ENCODE measurements at places on chromosomes 1 and 21.

DNA sequence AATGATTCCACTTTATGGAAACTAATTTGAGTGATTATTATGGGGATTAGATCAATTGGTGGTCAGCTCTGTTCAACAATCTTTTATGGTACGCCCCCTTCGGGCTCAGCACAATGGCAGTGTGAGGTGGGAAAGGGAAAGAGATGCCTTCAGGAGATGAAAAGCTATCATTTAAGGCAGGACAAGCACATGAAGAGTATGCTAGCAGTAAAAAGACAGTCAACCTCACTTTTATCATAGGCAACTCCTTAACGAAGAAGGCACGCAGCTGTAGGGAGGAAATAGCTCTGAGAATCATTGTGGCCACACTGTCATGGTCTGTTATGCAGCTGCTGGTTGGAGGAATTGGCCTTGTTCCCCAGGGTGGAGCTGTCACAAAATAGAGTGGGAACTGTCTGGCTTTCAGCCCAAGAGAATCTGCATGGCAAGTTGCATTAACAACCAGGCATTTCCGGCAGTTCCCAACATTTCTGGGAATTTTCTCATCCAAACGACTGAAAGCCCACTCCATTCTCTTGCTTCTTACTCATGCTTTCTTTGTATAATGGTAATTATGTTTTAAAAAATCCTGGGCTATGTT lies 54.4 kb upstream of the BCL10 start:
- DNase-seq, result peak; percentile 99

GRCh38 chr21:45111703-45112102 lies 37.3 kb downstream of the ADARB1 start:
- DNase-seq, result no peak

DNA sequence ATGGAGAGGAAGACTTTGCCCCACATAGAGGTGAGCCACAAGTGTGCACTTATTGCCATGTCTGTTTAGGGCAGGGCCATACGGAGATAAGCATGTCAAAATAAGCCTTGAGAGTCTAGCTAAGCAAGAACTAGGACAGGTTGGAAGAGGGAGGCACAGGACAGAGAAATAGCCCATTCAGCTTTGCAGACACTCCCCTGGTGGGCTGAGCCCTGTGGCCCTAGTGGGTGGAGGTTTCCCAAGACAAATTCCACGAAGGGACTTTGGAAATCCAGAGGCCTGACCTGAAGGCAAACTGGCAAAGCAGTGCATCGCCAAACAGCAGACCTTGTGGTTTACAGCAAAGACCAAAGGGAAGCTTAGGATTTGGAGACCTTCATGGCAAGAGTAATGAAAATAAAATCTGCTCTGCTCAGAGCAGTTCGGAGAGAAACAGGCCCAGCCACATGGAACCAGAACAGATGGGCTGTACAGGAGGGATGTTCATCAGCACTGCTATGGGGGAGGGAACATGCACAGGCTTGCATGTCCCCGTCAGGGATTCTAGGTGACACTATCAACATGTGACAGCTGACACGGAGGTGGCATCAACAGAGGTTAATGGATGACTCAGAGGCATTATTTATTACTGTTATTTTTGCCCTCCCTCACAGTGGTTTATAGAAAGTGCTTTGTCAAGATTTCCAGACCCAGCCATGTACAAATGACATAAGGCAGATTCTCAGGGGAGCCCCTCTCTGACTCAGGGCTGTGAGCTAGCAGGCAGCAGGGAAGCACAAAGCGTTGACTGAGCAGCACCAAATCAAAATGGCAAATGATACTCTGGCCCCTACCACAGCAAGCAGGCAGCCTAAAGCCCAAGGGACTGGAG lies 90.1 kb upstream of the IRF2BP2 start:
- peak; percentile 75 for DNase-seq

- no peak for DNase-seq
Observed at GRCh38 chr1:184385865-184386311, 941 bp upstream of the C1orf21 start.

- DNase-seq, result no peak
Observed at GRCh38 chr1:962381-963300, 2.3 kb downstream of the KLHL17 start.

DNA sequence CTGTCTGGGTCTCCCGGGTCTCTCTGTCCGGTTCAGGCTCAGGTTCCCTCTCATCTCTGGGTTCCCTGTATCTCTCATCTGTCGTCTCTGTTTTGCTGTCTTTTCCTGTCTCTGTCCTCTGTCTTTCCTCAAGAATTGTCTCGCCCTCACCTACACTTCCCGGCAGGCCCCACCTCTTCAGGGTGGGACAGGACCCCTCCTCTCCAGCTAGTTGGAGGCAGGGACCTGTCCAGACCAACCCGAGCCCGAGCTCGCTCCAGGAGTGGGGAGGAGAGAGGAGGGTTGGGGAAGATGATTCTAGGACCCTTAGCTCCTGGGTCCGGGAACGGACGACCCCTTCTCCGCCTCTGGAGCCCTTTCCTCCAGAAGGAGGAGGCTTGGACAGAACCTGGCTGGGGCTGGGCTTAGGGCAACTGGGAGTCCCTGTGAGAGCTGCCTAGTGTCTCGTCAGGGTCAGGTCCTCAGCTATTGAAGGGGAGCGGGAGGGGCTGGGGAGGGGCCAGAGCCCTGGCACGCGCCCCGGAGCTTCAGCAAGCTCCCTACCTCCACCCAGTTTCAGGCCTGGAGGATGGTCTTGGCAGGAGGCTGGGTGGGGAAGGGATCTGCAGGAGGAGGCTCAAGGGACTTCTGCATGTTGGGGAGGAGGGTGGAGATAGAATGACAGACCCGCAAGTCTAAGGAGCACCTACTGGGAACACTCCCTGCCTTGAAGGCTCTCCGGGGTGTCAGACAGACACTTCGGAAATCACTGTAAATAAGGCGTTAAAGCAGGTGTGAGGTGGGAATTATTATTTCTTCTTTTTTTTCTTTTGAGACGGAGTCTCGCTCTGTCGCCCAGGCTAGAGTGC lies 26.3 kb upstream of the EPB41 start:
- DNase-seq, result no peak

DNA sequence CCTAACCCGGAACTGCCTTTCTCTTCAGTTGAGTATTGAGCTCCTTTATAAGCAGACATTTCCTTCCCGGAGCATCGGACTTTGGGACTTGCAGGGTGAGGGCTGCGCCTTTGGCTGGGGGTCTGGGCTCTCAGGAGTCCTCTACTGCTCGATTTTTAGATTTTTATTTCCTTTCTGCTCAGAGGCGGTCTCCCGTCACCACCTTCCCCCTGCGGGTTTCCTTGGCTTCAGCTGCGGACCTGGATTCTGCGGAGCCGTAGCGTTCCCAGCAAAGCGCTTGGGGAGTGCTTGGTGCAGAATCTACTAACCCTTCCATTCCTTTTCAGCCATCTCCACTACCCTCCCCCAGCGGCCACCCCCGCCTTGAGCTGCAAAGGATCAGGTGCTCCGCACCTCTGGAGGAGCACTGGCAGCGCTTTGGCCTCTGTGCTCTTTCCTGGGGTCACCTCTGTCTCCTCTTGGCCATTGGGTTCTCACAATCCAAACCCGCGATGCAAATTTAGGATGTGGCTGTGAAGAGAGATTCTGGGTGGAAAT lies 3.7 kb downstream of the OLIG2 start:
- no peak for DNase-seq

DNA sequence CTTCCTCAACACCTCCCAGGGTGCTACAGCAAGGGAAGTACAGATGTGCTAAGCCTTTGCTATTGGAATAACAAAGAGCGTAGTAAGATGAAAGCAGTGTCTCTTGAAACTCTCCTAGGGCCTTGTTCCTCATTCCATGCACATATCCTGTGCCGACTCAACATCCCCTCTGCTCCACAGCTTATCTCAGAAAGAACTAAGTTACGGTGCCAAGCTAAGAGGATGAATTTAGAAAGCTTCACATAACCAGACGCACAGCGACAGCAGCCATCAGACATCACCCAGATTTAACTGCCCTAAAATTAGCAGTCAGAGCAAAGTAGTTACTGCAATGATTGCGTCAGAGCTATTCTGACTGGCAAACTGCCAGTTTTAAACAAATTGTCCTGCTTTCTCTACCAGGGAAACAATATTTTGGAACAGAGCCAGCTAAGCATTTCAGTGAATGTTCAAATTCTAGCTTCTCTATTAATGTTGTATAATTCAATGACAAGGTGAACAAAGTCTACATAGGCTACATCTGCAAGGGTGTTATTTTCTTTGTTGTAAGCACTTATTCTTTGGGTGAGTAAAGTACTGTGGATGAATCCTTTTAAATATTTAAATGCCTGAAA lies 9.5 kb downstream of the SIPA1L2 start:
- DNase-seq, result peak; percentile 38

DNA sequence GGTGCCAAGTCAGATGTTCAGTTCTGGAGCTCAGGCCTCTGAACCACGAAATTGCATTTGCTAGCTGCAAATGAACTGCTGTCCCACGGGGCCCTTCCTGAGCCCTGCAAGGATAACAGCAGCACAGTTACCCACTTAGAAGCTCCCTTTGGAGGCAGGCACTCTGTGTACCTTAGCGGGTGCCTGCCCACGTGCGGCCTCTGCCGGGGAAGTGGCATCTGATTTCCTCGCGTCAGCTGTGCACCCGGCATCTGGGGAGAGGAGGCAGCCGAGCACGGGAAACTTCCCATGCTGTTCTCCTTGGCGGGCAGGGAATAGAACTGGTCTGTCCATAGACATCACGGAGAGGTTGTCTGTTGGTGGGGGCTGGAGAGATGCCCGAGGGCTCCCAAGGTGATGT lies 148.0 kb upstream of the C1orf174 start:
- no peak for DNase-seq

GRCh38 chr1:1324084-1324523 lies 356 bp downstream of the INTS11 start:
- DNase-seq, result no peak
